ENCODE measurements at places on chromosomes 2 and 18.

- no peak for DNase-seq
Measured at GRCh38 chr18:36025025-36025424, 42.3 kb downstream of the RPRD1A start.

DNA sequence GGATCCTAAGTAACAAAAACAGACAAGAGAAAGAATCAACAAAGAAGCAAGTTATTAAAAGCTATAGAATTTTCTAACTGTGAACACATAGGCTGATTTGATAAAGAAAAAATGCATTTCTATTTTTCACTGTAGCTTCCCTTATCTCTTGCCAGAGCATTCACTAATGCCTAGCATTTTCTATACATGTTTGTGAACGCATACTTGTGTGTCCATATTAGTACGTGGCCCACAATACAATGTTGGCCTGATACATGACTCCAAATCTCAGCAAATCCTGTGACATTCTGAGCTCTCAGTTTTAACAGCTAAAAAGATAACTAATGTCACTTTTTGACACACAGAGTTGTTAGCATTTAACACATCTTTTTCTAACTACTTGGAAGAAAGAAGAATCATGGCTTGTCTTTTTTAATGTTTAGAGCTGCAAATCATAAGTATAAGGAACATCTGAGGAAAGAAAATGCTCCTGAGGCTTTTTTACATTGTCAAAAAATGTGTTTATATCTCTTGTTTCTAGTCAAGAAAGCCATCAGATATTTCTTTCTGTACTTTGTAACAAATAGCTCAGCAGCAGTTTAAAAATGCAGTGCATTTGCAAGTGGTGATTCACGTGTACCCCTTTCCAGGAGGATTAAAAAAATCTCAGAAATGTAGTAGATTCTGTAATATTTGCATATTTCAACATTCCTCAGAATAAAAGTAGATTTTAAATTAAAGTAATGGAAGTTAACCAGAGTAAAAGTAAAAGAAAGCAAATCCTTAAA is 1646.8 kb upstream of the TMEFF2 start:
- no peak for DNase-seq

- no peak for DNase-seq
Measured at GRCh38 chr2:204479557-204479956, 65.7 kb upstream of the PARD3B start.

DNA sequence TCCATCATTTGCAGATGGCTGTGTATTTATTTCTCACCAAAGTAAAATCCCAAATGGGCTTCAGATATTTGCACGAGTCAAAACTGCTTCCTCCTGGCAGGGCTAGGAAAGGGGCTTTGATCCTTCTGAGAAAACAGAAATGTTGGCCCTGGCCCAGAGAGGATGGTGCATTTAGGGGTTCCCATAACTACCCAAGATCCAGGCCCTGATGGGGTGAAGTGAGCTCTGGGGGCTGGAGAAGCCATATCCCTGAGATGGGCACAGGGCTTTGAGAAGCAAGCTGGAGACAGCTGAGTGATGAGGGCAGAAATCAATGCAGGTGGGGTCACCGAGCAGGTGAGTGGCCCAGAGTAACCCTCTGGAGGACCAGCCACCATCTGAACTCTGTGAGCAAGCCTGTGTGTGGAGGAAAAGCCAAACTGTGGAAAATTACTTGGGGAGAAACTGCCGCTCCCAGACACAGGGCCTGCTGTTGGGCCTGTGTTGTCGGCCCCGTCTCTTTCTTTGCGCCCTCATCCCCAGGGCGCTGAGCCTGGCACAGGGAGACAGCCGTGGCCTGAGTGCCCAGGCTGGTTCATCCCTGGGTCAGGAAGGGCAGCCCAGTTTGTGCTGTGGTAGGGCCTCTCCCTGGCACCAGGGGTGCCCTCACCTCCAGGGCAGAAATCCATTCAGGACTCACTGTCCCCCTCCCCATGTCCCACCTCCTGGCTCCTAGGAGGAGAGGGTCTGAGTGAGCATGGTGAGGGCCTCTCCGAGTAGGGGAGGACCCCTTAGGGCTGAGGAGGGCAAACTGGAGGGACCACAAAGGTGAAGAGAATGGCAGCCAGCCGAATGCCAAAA is 167.8 kb upstream of the HAAO start:
- no peak for DNase-seq

DNA sequence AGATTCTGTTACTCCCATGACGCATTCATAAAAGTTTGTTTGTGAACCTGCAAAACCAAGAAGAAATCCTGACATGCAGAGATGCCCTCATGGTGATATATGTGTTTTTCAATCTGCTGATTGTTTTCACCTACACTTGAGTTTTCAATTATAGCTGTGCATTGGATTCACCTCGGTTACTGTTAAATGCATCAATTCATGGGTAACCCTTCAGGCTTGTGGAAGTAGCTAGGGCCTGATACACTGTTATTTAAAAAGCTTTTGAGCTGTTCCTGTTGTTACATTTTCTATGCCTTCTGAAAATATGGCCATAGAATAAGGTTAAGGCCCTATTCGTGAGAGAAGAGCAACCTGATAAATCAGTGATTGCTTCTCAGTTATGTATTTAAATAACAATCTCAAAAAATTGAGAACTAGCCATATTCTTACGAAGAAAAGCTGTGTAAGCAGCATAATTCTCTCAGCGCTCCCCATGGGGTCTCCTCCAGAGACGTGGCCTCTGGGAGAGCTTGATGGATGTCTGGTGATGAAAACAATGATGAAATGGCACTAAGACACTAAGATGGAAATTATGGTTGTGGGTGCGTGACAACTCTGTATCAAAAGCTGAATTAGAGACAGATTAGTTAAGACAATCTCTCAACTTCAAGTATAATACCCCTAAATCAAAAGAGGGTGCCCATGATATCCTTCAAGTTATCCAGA is 60.5 kb downstream of the RIT2 start:
- no peak for DNase-seq

DNA sequence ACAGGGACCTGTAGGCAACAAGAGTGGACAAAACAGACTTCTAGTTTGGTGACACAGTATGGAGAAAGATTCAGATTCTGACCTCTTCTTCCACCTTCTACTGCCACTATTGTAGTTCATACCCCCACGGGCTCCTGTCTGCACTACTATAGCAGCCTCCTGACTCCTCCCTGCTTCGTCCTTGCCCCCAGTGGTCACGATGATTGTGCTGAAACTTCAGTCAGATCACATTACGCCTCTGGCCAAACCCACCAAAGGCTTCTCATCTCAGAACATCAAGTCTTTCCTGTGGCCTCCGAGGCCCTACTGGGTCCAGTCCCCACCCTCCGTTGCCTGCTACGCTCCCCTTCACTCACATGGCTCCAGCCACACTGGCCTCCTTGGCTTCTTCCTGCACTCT is 147.6 kb downstream of the CYP26B1 start:
- no peak for DNase-seq

DNA sequence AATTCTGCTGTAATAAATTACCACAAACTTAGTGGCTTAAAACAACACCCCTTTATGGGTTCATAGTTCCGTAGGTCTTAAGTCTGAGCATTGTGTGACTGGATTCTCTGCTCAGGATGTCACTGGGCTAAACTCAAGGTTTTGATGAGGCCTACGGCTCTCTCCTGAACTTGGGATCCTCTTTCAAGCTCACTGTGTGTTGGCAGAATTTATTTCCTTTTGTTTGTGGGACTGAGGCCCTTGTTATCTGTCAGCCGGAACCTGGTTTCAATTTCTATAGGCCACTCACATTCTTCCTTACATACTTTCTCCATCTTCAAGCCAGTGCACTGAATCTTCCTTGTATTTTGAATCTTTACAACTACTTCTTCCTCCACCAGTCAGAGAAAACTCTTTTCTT is 290.2 kb downstream of the AKAIN1 start:
- DNase-seq = no peak

GRCh38 chr2:68632021-68632420 is 11.4 kb upstream of the PROKR1 start:
- no peak for DNase-seq

DNA sequence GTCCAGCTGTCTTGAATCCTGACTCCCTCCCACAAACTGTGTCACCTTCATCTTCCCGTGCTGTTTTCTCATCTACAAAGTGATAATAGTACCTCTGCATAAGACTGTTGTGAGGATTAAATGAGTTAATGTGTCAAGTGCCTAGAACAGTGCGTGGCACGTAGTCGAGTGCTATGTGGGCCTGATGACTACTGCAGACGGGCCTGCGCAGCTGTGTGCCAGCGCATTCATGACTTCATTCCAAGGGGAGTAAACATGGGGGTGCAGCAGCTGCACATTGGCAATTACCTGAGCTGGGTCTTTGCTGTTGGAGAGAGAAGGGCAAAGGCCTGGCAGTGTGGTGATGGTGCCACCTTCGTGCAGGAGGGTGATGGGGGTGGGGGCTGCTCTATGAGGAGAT is 5.0 kb downstream of the TEX44 start:
- no peak for DNase-seq

DNA sequence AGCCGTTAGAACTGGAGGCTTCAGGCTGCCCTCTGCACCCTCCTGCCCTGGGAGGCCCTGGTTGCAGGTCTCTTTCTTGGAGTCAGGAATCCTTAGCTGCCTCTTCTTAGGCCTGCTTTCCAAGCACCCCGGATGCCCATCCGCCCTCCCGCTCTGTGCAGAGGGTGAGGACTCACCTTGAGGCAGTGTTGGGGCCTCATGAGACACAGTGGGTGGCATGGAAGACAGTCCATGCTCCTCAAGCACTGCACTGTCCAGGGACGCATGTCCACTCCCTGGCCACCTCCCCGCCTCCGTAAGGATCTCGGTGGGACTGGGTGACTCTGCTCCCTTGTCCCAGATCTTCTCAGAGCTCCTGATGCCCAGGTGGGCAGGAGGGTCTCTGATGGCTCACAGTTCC is 5.7 kb upstream of the TRAF3IP1 start:
- no peak for DNase-seq

GRCh38 chr18:70160073-70160678 is 45.3 kb downstream of the RTTN start:
- DNase-seq = no peak

GRCh38 chr2:230956827-230957755 is 32.0 kb upstream of the GPR55 start:
- DNase-seq = no peak

- no peak for DNase-seq
Measured at GRCh38 chr18:38843291-38843690, 1277.7 kb upstream of the CELF4 start.

GRCh38 chr2:163551616-163552373 is 184.0 kb downstream of the FIGN start:
- DNase-seq = no peak

- no peak for DNase-seq
Measured at GRCh38 chr2:12045864-12046291, 299.4 kb downstream of the LPIN1 start.

DNA sequence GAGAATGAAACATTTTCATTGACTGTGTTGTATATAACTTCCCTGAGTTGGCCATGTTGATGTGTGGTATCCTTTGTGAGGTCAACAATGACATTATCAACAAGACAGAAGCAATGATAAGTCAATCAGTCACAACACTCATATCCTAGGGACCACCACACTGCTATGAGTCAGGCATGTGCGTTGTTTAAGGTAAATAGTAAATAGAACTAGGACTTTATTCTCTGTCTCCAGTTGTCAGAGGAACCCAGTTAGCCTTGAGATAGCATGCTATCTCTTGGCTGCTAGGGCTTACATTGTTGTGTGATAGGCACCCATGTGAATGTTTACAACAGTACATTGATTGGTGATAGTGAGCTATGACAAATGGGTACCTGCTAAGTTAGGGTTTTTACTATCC is 37.3 kb downstream of the GPD2 start:
- DNase-seq = no peak

GRCh38 chr2:34102339-34102738 is 503.2 kb upstream of the FAM98A start:
- DNase-seq = no peak

DNA sequence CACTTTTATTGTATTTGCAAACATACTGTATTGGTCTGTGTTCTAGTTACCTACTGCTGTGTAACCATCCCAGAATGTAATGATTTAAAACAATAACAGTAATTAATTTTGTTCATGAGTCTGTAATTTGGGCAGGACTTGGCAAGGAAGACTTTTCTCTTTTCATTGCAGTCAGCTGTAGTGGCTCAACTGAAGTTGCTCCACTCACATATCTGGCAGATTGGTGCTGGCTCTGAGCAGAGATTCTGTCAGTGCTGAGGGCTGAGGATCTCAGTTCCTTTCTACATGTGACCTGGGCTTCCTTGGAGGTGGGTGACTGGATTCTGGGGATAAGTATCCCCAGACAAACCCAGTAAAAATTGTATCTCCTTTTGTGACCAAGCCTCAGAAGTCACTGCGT is 26.6 kb downstream of the PTPN4 start:
- DNase-seq = no peak

DNA sequence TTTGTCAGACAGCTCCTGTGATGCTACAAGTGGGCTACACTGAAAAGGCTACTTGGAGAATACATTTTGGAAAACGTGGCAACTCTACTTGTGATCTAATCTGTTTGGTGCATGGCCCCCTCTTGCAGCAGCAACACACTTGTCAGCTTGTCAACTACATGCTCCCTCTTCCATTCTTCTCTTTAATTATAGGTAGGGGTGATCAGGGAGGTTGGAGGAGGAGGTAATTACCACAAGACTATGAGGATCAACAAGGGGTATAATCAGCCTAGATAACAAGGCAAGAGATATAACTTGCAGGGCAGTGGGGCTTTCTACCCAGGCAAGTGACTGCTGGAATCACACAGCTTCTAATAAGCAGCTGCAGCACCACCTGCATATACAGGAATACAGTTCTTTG is 104.9 kb downstream of the ACVR1 start:
- no peak for DNase-seq

- DNase-seq = no peak
Measured at GRCh38 chr2:199462347-199462955, 4.7 kb upstream of the SATB2 start.

- DNase-seq = no peak
Measured at GRCh38 chr2:74162951-74163350, 15.2 kb upstream of the BOLA3 start.

DNA sequence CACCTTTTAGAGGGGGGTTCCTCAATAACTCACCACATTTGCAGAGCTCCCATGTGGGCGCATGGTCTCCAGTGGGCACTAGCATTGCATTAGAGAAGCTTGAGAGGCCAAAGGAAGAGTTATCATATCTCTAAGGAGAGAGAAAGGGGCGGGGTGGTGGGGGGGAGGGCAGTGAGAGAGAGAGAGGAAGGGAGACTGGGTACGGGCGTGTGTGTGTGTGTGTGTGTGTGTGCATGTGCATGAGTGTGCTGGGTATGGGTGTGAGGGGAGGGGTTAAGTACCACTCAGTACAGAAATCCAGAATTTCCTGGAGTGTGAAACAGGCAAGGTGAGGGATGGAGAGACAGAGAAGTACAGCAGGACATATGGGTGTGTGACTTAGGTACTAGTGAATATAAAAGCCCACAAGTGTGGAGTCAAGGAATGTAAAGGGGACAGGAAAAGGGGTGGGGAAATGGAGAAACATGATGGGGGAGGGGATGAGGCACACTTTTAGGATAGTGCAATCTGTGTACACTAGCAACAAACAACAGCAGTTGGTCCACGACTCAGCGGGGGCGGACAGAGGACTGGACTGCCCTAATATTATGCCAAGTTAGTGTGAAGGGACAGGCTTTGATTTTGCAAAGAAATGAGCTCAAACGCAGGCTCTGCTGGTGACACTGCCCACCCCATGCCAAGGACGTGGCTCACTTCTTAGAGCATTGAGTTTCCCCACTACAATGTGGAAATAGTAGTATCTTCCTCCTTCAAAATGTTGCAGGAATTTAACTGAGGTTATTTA is 91.3 kb downstream of the SPRED2 start:
- DNase-seq = no peak
